ENCODE measurements at places on chromosomes 6 and 20.

DNA sequence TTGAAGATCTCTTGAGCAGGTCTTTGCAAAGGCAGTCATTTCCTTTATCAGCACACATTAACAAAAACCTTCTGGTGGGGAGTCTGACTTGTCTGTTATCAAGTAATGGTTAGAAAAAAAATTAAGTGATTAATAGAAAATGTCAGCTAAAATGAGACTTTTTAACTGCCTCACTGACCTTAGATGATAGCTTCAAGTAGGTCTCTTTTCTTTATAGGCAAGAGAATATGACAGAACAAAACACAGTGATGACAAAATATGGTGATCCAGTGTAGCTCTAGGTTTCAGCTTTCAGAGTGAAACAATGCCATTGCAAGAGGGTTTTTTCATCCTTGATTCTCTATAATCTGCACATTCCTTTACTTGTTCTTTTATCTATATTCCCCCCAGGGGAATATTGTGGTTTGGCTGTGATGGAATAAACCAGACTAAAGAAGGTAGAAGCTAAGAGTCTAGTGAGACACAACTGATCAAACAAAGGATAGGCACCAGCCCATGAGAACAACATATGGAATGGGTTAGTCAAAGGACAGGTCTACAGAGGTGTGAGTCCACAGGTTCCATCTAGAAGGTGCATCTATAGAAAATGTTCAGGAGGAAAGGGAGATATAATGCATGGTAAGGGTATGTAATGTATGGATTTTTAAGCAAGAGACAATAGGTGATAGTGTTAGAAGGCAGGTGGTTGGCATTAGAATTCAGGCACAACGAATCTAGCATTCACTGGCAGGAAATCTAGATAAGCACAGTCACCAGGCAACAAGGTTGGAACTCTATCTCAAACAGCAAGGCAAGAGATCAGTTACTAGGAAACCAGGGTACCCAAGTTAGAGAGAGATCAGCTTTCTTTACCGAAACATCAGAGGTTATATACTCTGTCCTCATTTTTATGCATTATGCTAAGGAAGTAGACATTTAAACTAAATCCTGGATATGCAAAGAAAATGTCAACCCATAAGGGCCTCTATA, 228.9 kb upstream of the SMLR1 start:
- no peak for DNase-seq

DNA sequence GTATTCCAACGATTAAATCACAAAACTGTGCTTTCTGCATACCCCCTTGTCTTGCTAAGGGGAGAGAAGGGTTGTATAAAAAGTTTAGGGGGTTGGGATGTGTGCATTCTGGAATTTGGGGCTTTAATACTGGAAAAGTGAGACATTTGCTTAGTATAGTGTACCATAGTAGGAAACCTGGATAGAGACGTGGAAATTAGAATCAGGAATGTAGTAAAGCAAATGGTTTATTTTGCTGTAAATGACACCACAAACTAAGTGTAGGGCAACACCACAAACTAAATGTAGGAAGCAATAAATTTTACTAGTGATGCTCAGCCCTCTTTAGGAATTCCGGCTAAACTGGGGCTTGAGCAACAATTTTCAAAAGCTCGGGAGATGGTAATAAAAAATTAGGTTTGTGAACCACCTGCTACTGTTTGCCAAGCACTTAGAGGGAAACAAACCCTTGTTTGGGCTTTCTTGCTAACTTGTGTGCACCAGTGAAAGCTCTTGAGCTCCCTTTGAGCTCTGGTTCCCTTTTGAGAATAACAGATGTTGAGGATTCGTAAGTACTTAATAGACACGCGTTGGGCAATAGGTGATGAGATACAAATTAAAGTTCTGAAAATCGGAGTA, 13.8 kb downstream of the BRD2 start:
- no peak for DNase-seq

- DNase-seq: no peak
These were observed 2.8 kb upstream of the MYO6 start for GRCh38 chr6:75746221-75746620.

DNA sequence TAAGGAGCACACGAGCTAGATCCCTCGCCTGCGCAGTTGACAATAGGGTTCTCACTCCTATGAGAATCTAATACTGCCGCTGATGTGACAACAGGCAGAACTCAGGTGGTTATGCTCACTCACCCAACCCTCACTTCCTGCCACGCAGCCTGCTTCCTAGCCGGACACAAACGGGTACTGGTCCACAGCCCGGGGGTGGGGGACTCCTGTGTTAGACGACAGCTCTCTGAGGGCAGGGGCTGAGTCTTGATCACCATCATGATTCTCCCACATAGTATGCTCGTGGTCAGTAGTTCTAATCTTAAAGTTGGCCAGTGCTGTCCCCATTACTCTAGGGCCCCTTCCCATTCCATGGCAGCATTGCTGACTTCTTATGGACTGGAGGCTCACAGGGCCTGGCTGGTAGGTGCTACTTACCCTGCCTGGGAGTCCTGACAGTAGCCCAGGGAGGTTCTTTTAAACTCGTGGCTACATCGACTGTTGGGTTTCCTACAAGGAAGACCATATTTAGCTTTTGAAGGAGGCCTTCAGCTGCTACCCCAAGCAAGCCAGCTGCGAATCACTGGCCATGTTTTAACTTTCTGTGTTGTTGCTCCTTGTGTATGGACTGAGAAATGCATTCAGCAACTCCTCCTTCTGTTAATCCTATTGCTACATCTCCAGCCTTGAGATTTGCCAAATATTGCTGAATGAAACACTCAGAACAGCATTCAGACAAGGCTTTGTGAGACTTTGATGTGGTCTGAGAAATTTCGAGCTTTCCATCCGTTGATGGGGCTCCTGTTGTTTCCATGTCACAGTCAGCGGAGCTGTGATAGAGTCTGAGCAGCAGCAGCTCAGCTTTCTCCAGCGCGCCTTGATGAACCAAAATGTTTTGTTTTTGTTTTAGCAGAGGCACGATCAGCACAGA, 300.3 kb downstream of the NRN1 start:
- DNase-seq: no peak

- DNase-seq: no peak
These were observed 40.7 kb upstream of the UBR2 start for GRCh38 chr6:42522942-42523814.

- DNase-seq: no peak
These were observed 33.2 kb downstream of the HLA-DRA start for GRCh38 chr6:32472781-32473375.

GRCh38 chr20:4320291-4320690, 304.9 kb upstream of the RNF24 start:
- DNase-seq: no peak

GRCh38 chr6:39634646-39635341, 90.4 kb downstream of the KIF6 start:
- DNase-seq: no peak

DNA sequence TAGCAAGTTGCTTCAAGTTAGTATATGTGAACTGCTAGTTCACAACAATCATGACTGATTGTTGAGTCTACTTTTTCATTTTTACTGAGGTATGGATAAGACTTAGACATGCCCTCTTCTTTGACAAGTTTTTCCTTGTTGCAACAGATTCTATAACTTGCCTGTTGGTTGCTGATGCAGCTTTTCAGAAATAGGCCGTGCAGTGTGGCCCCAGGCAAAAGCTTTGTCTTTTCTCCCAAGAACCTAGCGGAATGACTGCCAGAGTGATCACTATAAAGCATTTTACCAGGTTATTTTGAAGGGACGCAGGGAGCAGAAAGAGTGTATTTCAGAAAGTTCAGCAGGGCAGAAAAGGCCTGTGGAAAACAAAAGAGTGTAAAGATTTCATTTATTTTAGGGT, 16.0 kb downstream of the HECA start:
- DNase-seq: no peak

DNA sequence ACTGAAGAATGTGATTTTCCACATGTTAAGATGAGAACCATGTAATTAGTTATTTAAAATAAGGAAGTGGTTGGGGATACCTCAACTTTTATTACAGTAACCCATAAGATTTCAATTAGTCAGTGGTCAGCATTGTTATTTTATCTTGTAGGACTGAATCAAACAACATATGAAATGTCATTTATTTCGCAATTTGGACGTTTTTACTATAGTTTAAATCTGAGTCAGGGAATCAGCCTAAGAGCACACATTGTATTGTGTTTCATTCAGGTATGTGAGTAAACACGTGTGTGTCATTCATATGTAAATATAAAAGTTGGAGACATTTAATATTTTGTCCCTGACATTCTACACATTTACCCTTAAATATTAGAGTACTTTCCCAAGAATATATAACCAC, 1418.7 kb downstream of the GRIK2 start:
- DNase-seq: no peak

DNA sequence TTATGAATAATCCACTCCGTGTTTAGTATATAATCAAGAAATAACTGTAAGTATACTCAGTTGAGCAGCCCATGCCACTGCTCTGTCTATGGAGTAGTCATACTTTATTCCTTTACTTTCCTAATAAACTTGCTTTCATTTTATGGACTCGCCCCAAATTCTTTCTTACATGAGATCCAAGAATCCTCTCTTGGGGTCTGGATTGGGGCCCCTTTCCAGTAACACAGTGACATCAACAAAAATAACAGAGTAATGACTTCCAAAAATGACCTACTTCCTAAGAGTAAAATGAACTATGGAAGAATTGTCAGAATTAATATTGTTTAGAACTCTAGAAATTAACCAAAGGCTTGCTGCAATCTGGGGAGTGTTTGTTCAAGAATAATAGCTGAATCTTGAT, 8.8 kb downstream of the OR2H1 start:
- DNase-seq: no peak

- DNase-seq: no peak
These were observed 81.4 kb downstream of the DLL1 start for GRCh38 chr6:170209354-170210025.

DNA sequence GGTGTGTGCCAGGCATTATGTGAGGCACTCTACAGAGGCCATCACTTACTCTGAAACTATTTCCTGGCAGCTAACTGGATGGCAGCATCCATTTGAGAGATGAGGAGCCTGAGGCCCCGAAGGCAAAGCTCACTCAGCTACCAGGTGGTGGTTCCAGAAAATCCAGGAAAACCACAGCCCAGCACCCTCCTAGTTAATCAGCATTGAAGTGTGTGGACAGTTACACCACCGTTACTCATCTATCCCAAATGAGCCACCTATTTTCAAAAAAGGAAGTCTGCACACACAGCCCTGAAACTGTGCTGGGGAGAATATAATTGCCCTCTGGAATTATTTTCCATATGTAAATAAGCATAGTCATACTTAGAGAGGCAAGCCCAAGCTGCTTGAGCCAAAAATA, 67.4 kb downstream of the CNBD2 start:
- no peak for DNase-seq

DNA sequence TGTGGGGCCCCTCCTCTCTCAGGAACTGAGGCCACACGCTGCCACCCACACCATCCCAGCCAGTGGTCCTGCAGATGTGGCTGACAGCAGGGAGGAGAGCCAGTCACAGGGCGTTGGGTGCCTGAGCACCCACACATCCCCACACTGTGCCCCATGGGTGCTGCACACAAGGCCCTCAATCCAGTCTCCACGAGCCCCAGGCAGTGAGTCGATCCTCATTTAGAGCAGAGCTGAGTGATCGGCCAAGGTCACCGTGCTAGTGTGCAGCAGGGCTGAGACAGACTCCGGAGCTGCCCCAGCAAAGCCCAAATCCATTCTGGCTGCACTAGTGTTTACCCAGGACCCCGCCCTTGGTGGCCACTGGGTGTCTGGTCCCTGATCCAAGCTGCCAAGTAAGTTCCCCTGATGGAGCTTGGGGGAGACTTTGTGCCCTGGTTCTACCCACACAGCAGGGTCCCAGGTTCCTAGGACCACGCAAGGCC, 9.0 kb downstream of the C20orf203 start:
- DNase-seq: no peak

DNA sequence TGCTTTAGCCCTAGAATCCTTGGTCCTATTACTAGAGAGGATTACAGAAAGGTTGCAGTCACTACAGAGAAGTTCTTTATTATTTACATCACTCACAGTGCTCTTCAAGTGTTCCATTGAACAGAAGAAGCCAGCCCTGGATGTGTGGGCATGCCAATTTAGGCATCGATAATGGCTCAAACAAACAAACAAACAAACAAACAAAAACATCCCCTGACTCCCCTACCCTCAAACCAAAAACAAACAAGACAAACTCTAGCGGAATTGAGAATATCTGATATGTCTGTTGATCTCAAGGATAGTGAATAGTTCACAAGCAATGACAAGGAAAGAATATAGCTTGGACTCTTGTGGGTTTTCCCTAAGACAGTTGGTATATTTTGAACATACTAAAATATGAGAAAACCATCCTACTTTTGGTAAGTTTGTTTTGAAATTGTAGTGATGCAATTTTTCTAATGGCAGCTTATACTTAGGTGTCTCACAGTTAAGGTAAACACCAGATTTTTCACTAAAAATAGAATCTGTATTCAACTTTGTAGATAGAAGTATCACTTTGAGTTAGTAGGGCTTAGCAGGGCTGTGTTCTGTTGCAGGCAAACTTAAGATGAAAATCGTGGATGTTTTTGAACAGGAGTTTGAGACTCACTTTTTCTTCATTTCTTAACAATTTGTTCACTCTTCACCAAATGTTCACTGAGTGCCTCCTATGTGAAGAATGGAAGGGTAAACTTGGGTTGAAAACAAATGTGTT, 92.8 kb upstream of the FAM184A start:
- DNase-seq: no peak

DNA sequence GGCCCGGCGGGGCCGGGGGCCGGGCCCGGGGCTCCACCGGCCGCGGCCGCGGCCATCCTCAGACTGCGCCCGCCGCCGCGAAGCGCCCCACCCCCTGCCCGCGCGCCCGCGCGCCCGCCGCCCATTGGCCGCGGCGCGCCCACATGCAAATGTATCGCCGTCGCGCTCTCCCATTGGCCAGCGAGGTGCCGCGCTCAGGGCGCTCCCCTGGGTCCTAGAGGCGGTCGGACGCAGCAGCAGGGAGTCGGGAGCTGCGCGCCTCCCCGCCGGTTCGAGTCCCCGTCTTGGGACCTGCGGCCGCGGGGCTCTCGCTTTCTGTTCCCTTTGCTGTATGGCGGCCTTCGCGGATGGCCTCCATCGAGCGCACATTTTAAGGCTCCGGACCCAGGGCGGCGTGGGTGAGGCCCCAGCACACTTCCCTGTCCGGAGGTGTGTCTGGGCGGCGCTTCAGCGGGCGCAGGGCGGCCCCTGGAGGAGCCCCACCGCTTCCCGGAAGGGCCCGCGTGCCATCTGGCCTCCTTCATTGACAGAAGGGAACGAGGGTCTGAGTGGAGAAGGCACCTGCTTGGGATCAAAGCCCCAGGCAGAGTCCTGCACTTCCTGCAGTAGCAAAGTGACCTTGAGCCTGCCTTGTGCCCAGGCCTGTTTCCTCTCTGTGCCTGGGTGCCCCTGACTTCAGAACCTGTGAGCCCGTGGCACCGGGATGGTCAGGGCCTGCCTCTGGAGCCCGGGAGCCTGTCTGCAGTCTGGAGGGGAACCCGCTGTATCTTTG, at the start of gene CABLES2:
Gene CABLES2, minus strand, starts transcription at position 65 of the 772 bp plus-strand sequence. Its CDS starts 9 bp downstream, at position 56.
- peak; percentile 92 for DNase-seq

DNA sequence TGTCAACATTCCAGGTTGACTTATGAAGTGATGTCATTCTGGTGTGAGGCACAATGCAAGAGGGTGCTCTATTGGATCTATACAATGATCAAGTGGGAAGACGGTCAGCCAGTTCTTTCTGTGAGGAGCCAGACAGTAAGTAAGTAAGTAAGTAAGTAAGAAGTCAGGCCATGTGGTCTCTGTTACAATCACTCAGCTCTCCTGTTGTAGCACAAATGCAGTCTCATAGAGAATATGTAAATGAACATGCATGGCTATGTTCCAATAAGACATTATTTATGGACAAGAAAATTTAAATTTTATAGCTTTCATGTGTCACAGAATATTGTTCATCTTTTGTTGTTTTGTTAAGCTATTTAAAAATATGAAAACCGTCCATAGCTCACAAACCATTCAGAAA, 399.7 kb downstream of the BTBD3 start:
- no peak for DNase-seq

- DNase-seq: no peak
These were observed 197.9 kb upstream of the KCNK16 start for GRCh38 chr6:39520411-39520810.
